NCI-H510A (cell line): ENCODE measurements at places on chromosomes 1 and 21.

DNA sequence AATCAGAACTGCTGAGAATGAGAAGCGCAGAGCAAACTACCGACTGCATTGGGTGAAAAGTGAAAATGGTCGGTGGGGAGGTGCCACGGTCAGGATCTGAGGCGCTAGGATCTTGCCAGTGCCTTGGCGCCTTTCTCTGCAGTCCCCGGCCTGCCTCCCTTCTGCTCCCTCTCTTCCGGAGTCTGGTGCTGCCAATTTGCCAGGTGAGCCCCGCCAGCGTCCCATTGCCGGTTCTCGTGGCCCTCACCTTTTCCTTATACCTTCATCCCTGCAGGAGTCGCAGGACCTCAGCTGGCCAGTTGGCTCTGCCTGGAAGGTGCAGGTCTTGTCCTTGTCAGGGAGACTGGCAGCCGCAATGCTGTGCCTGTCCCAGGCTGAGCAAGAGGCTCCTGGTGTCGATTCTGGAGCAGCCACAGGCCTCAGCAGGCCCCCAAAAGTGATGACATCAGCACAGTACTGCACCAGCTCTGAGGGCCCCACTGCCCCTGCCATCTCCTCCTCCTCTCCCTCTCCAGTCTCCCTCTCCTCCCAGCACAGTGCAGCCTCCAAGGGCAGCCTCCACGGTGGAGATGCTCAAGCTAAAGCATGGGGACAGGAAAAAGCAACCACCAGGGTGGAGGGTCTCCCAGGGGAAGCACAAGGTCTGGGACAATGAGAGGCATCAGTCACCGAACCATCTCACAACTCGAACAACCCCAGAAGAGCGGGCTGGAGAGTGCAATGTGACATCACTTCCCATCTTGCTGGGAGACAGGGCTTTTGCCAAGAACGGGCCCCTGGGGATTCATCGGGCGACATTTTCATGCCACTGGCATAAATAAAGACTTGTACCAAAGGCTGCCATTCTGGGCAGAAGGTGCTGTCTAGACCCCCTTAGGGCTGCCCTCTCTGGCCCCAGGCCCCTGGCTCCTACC lies 37.1 kb upstream of the H6PD start:
- DNase-seq = no peak

DNA sequence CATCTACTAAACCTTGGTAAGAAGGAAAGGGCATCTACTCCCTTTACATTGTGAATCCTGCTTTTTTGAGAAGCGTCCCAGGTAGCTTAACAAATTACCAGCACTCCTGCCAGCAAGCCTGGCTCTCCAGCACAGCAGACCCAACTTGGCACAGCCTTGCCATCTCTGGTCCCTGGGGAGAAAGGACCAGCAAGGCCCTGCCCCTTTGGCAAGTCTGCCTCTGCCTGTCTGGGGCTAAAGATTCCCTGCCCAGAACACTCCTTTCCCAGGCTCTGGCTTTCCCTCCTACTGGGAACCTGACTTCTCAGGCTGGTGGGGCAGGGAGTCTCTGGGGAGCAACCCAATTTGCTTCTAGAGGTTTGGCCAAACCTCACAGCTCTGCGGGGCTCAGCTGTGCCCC lies 68.5 kb downstream of the ATP2B4 start:
- no peak for DNase-seq

DNA sequence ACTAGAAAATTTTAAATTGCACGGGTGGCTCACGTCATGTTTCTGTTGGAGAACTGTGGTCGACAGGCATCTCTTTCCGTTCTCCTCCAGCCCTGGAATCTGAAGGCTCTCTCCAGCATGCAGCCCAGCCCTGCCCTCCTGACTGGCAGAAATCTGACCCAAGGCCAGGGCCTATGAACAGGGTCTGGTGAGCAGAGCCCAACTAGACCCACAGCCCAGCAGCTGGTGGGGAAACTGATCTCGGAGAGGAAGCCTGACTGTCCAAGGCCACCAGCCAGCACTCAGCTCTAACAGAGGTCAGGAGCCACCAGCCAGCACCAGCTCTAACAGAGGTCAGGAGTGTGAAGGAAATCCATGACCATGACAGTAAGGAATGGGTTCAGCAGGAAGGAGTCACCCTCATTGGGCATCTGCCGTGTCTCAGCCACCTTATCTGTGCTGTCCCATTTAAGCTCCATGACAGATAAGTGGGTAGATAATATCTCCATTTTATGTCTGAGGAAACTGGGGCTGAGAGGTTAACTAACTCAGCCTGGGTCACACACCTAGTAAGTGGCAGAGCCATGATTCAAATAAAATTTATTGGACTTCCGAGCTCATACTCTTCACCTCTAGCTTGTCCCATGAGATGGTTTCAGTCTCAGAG lies 20.2 kb upstream of the PKP1 start:
- no peak for DNase-seq

GRCh38 chr1:8986814-8987190 lies 39.4 kb downstream of the SLC2A7 start:
- DNase-seq = no peak

DNA sequence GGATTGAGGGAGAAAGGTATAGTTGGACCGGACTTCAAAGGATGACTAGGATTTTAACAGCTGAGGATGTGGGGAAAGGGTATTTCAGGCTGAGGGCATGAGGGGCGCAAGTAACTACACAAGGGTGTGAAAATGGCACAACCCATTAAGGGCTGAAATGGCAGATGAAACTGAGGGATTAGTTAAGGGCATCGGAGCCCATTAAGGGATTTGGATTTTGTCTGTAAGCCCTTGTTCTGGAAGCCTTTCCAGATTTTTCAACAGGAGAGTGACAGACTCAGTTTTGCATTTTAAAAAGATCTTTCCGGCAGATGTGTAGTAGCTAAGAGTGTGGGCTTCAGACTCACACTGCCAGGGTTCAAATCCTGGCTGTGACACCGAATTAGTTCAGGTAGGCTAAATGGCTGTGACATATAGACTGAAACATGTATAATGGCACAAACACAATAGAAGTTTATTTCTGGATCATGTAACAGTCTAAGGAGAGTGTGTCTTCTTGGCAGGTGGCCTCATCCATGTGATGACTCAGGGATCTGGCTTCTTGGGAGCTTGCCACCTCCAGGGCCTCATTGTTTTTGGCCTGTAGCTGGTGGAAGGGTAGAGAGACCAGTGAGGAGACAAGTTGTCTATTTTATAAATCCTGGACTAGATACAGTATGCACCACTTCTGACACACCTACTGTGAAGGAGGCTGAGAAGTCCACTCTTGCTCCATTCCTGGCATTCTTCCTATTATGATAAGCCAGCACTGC lies 49.6 kb downstream of the UBE2T start:
- DNase-seq = no peak

DNA sequence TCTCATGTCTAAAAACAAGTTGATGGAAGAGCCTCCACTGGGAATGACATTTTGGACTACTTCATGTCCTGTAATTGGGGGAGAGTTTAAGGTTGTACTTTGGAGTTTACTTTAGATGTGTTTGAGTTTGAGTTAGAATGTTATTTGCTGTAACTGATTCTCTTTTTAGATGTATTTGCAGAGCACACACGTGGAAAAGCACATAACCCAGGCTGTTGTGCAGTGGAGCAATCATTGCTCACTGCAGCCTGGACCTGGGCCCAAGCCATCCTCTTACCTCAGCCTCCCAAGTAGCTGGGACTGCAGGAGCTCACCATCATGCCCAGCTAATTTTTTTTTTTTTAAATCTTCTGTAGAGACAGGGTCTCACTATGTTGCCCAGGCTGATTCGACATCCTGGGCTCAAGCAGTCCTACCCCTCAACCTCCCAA lies 36.7 kb upstream of the SH3D21 start:
- DNase-seq = no peak

- no peak for DNase-seq
These were observed 5.3 kb downstream of the TCHH start for GRCh38 chr1:152109998-152110294.

DNA sequence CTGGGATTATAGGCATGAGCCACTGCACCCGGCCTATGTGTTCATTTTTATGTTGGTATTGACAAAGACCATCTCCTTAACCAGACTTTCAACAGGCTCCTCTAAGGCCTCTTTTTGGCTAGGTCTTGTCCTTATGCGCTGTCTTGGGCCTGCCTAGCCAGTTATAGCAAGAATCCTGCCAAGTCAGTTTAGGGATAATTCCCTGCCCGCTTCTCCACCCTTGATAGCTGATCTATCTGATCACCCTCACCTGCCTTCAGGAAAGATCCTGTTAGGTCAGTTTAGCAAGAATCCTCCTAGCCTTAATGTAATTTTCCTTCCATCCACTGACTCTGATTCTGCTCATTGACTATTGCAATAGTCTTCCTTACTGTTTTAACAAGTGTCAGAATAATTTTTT lies 2.4 kb upstream of the B4GALT3 start:
- no peak for DNase-seq

GRCh38 chr1:1540090-1540817 lies at the start of gene TMEM240:
Gene TMEM240, minus strand, starts transcription at chr1:1540624. Its CDS starts 278 bp downstream, at chr1:1540346.
- peak; percentile 96 for DNase-seq

GRCh38 chr1:30649321-30649991 lies 73.9 kb downstream of the MATN1 start:
- no peak for DNase-seq

GRCh38 chr1:201026234-201026633 lies 2.7 kb upstream of the KIF21B start:
- no peak for DNase-seq

GRCh38 chr1:173016419-173016818 lies 34.3 kb downstream of the TNFSF18 start:
- DNase-seq = no peak

GRCh38 chr1:196302981-196303380 lies 305.3 kb downstream of the KCNT2 start:
- no peak for DNase-seq

DNA sequence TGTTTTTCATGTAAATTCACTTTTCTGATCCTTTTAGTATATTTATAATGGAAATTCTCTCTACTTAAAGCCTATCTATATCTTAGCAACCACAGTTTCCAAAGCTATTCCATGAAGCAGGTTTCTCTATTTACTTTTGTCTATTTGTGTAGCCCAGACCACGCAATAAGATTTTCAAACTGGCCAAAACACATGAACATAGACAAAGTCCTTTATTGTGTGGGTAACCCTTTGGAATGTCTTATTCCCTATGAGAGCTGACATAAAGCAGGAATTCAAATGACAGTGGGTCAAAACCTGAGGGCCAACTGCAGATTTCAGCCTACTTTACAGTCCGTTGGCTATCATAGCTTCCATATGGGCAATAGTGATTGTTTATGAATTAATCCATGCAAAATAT lies 252.6 kb downstream of the LTN1 start:
- DNase-seq = no peak

- DNase-seq = no peak
These were observed 18.1 kb upstream of the WASF2 start for GRCh38 chr1:27507960-27508665.

GRCh38 chr1:168751195-168751650 lies 22.2 kb upstream of the DPT start:
- DNase-seq = no peak

GRCh38 chr1:96309783-96310182 lies 411.8 kb upstream of the PTBP2 start:
- DNase-seq = no peak

GRCh38 chr1:25061261-25061995 lies 131.4 kb upstream of the RUNX3 start:
- no peak for DNase-seq

- no peak for DNase-seq
These were observed at the start of gene PDE9A for GRCh38 chr21:42653231-42654061. Gene PDE9A, plus strand, starts transcription at chr21:42653621. Its CDS starts 194 bp downstream, at chr21:42653815.

- DNase-seq = no peak
These were observed 18.7 kb downstream of the C1orf198 start for GRCh38 chr1:230849451-230850224.

DNA sequence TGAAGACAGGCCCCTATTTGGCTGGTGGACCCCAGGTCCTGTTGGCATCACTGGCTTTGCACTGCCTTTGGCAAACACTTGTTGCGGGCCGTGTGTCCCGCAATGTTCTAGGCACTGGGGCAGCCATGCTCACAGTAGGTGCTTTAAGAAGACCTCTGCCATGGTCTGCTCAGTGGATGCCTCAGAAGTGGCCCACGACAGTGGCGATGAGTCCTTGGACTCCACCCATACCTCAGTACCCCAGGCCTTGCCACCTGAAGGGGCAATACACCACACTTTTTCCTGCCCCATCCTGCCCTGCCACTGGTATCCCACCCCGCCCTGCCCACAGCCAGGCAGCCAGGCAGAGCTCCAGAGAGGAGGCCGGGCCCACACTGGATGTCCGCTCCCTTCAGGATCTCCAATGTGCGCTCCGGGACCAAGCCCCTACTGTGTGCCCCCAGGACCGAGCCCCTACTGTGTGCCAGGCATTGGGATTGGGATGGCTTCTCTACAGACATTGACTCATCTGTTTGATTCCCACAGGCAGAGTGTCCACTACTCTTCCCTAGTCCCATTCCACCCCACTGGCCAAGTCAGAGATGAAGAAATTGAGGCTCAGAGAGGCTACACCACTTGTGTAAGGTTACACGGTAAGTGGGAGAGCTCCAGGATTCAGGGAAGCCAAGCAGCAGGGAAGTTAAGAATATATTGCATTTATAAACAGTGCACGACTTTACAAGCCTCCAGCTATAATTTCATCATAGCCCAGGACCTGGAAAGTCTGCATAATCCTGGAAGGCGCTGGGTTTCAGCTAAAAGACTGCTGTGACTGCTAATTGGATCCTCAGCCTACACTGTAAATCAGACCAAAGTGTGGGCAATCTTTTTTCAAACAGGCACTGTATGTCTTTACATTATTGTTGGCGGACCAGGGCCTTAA lies 101.6 kb downstream of the DMRTB1 start:
- DNase-seq = no peak

GRCh38 chr1:2556277-2556677 lies at the start of gene TNFRSF14:
Gene TNFRSF14, plus strand, starts transcription at chr1:2556371. Its CDS starts 294 bp downstream, at chr1:2556665.
- DNase-seq = no peak

GRCh38 chr1:220742520-220742919 lies 5.6 kb upstream of the MTARC2 start:
- DNase-seq = no peak

DNA sequence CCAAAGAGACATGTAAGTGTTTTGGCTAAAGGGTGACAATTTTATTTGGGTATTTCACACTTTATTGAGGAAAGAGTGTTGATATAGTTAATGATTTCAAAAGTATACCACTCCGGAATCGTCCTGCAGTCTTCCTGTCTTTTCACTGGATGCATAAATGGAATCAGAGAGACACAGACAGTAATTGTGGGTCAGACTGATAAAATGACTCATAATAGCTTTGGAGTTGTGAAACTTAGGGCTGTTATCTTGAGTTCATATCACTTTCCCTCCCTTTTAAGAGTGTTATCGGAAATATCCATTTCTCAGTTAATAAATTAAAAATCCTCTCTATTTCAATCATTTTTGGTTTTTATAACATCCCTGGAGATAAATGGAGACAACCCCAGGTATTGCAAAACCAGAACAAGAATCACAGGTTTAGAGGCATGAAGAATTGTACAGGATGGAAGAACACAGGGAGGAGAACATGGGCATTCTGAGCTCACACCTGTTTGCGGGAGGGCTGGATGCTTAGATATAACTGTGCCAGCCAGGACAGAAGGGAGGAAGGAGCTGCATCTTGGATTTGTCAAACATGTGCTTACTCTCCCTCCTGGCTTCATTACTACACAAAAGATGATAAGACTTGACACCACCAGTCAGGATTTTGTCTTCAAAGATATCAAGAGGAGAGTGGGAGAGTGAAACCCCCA lies 185.4 kb downstream of the LMO4 start:
- no peak for DNase-seq

- DNase-seq = no peak
These were observed 278.9 kb downstream of the NPHP4 start for GRCh38 chr1:5713101-5714010.

GRCh38 chr1:26160527-26161414 lies 1.9 kb downstream of the FAM110D start:
- no peak for DNase-seq
